ENCODE measurements at places on chromosomes 16 and 17. TPM values are rescaled to one million over a fixed set of nuclear protein-coding genes. Genes with fewer than 3 reads are reported as not detected.

DNA sequence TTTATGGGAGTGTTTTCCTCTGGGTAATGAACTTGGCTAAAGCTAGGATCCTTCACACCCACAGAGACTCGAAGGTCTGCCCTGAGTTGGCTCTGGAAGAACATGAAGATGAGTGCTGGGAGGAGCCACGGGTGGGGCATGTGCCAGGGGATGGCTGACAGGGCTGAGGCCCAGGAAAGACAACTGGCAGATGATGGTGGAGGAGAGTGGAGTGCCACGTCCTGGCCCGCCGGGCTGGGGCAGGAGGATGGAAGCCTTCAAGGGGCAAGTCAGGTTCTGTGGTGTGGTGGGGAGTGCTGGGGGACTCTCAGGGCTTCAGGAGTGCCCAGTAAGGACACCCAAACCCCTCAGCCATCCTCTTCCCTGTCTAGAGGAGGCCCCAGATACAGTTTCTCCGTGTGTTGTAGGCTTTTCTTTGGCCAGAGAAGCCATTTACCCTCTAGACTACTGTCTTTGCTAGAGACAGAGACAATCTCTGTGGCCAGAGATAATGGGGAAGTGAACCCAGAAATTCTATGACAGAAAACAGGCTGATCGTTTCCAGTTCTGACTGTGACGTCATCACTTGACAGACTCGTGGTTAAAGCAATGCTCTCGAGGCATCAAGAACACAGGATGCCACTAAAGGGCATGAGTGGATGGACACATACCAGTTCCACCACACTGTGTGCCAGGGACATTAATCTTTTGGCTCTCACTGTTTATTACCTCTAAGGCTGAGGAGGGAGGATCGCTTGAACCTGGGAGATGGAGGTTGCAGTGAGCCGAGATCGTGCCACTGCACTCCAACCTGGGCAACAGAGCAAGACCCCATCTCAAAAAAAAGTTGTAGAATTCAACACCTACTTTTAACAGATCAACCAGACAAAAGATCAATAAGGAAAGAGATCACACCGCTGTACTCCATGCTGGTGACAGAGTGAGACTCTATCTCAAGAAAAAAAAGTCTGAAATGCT, 18.6 kb upstream of the SLC5A10 start:
- DNase-seq, result no peak

DNA sequence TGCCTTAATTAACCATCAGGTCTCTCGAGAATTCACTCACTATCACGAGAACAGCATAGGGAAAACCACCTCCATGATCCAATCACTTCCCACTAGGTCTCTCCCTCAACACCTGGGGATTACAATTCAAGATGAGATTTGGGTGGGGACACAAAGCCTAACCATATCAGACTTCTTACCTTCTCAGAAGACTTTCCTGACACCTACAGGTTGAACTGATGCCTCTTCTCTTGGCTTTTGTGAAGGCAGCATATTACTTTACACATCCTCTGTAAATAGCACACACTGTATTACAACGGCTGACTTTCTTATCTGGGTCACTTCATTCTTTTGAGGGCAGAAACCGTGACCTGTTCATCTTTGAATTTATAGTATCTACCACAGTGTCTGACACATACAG, 23.6 kb downstream of the BMERB1 start:
- DNase-seq, result no peak

The CCL17 gene
- not detected for polyA plus RNA-seq

The TPSG1 gene
- polyA plus RNA-seq, result 1.4 TPM
